ENCODE measurements at places on chromosomes 5 and 9.

GRCh38 chr9:20683351-20684034, 566 bp upstream of the FOCAD start:
- DNase-seq: peak; percentile 37

DNA sequence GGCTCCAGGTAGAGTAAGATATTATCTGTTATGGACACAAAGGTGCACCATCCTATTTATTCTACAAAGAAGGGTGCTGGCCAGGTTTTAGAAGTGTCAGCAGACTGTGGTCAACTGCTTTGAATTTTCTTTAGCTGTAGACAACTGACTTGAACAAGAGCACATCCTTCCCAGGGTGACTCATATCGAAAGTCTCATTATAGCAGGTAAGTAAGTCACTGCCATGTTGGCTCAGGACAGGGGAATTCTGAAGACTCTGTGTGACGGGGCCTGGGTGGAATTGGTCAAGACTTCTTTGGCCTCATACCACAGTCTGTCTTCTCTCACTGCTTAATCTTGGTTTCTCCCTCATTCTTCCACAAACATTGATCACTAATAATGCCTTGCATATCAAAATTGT, 214.5 kb upstream of the CDH9 start:
- no peak for DNase-seq

DNA sequence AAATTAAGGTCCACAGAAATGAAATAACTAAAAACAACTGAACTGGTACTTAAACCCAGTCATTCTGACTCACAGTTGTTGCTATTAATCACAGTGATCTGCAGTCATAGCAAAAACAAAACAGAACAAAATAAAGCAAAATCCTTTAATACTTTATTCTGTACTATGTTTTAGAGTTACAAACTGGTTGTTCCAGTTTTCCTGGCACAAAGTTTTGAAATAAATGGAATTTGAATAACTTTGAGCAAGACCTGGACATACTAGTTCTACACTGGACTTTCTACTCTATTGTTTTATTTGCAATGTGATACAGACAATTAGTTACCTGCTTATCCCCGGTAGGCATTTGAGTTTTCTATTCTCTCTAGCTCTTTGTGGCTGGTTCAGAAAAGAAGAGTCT, 147.9 kb downstream of the DMRT2 start:
- DNase-seq: no peak

GRCh38 chr9:115855458-115856133, 298.0 kb upstream of the PAPPA start:
- DNase-seq: no peak

- DNase-seq: no peak
These were observed 89.5 kb downstream of the CDH10 start for GRCh38 chr5:24555229-24555628.

GRCh38 chr5:28927559-28928326, 1889.4 kb upstream of the CDH9 start:
- DNase-seq: no peak

- no peak for DNase-seq
These were observed 7.9 kb upstream of the ESM1 start for GRCh38 chr5:54993318-54993717.

DNA sequence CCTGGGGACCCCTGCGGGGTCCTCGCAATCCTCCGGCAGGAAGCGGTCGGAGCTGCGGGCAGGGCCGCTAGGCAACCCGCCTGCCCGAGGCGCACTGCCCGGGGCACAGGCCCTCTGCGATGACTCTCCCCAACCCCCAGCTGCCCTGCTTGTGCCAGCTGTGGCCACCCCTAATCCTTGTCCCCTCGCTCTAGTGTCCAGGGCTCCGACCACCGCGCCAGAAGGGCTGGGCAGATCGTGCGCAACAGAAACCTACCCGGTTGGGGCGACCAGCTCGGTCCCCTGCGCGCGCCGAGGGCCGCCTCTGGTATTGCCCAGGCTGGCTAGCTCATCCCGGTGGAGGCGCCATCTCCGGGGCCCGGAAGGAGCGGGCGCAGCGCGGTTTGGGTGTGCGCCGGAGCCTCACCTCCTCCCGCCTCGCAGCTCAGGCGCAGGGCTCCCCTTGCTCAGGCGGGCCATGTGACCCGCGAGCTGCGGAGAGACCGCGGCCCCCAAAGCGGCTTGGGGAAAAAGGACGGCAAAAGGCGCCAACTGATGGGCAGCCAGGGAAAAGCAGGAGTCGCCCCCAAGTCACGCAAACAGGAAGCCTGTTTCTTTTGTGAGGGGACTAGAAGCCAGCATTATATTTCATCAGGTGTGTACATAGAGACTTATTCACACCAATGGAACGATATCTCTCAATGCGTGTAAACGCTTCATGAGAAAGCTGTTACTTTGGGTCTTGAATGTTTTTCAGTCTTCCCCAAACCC, 46.8 kb upstream of the RNF20 start:
- DNase-seq: peak; percentile 81

DNA sequence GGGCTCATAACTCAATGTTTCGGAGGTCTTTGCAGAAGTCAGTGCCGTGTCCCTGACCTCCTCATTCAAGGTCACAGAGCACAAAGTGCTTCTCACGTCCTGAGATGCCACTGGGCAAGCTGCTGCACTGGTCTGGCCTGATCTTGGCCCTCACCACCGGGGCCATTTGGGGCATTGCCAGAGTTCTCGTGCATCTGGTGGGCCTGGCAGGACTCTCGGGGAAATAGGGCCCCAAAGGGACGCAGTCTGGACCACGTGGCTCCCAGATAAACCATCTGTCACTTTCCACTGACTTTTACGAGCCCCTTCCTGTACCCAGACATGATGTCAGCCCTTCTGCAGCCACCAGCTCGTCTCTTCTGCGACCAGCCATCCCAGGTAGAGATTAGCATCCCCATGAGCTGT, 54.8 kb downstream of the HRH2 start:
- no peak for DNase-seq

DNA sequence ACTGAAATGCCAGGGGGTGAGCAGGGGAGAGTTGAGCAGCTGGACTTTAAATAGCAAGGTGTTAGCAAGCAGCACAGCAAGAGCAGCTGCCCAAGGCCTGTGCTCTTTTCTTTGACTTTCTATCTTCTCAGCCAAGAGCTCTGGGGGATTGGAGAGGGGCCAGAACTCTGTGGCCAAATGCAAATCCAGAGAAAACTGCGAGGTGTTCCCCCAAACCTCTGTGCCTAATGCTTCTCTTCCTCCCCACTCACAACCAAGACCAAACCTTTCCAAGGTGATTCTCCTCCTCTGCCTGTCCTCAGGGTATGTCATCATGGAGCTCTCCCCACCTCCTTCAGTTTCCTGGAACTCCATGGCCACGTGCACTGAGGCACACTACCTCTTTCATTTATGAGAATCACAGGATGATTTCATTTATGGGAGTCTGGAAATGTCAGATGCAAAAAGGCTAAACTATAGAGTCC, 118.7 kb upstream of the WWC1 start:
- no peak for DNase-seq

GRCh38 chr5:53424686-53425615, 55.5 kb upstream of the FST start:
- no peak for DNase-seq

- no peak for DNase-seq
These were observed 122.5 kb upstream of the RFX3 start for GRCh38 chr9:3648266-3648665.

- DNase-seq: peak; percentile 72
These were observed 1.1 kb upstream of the TENT4A start for GRCh38 chr5:6712142-6712576.

- no peak for DNase-seq
These were observed 74.8 kb downstream of the ST8SIA4 start for GRCh38 chr5:100828071-100828897.

DNA sequence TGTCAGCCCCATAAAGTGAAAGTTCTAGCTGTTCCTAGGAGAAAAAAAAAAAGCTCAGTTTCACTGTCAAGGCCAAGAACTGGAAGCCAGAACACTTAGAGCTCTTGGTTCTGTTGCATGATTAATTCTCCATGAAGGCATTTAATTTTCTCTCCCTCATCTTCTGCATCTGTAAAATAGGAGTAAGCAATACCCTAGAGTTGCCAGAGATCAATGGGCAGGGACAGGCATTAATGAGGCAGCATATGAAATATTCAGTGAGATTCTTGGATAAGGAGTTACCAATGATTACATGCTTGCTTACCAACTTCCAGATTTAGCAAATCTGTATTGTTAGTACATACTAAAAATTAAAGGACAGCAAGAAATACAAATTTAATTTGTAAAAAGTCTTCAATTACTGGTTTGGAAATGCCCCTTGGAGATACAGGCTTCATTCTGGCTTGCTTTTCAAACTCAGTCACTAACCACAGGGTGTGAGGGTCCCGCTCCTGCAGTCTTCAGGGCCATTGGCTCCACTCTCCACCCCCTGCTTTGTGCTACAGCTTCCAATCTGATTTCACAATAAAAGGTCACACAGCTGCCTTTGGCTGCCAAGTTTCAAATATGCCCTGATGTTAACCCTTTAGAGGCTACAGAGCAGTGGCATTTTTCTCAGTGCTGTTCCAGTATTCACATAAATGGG, 624.6 kb downstream of the BNC2 start:
- DNase-seq: no peak

DNA sequence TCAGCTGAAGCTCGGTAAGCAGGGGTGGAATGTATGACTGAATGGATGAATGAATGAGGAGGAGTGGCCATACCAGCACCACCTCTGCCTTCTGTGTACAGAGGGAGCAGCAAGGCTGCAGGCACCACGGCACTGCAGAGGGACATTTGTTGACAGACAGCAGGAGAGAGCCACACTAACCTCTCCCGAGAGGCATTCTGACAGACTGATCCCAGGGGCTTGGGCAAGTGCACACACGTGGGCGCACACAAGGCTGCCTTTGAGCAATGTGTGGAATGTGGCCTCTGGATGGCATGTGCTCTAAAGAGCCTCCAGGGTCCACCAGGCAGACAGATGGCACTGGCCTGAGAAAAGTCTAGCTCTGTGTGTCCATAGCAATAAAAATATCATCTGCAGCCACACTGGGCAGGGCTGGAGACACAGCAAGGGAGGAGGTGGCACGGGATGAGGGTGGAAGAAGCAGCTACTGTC, 111.8 kb downstream of the ACTL7B start:
- no peak for DNase-seq

DNA sequence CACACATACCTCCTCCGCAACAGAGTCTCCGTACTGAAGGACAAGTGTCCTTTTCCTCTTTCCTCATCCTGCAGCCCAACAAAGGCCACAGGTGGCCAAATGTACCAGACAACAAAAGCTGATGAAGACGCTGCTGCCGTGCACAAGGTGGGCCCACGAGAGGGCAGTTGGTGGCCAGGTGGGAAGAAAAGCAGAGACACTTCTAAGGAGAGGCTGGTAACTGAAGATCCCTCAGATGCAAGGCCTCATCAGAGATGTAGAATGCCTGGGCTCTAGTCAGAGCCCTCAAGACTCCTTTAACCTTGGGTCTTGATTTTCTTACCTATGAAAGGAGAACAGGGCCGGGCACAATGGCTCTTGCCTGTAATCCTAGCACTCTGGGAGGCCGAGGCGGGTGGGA, 75.7 kb downstream of the NRG2 start:
- peak; percentile 12 for DNase-seq

DNA sequence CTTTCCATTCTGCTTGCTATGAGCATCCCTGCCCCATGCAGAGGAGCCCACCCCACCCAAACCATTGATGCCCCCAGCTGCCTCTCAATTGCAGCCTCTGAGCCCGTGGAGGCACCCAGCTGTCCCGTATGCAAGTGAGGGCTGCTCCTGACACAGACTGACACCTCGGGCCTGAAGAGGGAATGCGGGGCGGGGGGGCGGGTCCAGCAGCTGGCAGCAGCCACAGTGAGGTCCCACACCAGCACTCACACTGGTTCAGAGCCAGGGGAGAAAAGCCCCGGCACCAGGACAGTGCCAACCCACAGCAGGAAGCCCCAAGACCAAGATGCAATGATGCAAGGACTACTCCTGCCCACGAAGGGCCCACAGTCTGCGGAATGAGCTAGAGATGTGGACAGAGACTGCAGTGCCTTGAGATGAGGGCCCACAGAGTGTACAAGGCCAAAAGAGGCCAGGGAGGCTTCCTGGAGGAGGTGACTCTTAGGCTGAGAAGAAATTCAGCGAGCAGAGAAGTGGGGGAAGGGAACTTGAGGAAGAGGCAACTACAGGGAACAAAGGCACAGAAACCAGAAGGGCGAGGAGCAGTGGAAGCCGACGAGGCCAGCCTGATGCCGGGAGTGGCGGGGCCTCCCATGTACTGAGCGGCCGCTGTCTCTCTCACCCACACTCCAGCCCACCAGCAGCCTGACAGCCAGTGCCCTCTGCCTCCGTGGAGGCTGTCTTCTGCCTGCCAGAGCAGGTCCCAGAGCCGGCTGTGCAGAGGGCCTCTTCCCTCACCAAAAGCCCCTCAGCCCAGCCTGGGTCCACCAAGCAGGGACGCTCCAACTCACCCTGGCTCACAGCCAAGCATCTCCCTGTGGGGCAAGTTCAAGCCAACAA, 9.2 kb downstream of the EEIG1 start:
- no peak for DNase-seq

- DNase-seq: no peak
These were observed 416.4 kb downstream of the TLE4 start for GRCh38 chr9:79988126-79988525.

DNA sequence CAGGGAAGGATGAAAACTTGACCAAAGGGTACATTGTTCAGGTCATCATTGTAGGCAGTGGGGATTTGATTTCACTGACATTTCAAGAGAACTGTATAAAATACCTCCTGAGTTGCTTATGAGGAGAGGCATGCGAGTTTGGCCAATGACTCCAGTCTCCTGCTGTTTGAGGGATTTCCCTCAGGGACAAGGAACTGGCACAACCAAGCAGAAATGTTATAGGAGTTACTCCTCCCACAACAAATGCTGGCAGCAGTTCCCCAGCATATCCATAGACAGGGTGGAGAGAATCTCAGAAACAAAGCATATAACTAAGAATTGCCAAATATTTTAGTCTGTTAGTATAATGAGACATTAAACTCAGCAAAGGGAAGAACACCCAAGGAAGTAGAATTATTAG, 47.2 kb upstream of the FBXL7 start:
- DNase-seq: no peak

DNA sequence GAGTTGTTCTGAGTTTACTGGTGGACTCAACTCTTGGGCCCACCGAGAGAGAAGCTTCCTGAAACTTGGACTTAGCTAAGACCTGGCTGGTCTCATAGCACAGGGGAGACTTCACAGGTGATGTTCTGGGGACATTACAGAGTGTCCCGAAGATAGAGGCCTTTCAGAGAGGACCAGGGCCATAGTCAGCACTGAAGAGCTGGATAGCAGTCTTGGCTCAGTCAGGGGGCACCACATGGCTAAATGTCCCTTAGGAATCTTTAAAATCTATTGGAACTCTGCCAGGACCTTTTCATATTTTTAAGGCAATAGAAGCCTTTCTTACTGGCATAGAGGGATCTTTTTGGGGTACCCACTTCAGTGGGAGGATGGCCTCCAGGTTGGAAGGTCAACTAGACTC, 59.8 kb upstream of the CPLX2 start:
- DNase-seq: no peak

- no peak for DNase-seq
These were observed 32.7 kb upstream of the ZCCHC9 start for GRCh38 chr5:81268521-81269196.

DNA sequence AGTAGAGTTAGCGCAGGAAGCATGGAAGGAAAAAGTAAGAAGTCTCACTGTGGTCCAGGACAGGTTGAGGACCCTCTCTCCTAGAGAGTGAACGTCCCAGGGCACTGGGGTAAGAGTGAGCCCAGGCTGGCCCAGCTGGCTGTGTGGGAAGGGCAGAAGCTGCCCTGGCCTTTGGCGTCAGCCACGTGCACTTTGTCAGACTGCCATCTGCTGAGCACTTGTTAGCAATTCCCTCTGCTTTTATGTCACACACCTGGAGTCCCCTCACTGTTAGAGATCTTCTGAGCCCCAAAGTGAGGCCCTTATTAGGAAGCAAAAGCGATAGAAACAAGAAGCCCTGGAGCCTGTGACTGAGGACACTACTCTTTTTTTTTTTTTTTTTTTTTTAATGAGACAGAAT, 79.1 kb downstream of the UGCG start:
- peak; percentile 60 for DNase-seq

Measured in D341Med (cell line).